Pancreas (tissue), 10 donors: ENCODE measurements at places on chromosomes 5 and 9. TPM values are rescaled to one million over a fixed set of nuclear protein-coding genes. Genes with fewer than 3 reads are reported as not detected.

DNA sequence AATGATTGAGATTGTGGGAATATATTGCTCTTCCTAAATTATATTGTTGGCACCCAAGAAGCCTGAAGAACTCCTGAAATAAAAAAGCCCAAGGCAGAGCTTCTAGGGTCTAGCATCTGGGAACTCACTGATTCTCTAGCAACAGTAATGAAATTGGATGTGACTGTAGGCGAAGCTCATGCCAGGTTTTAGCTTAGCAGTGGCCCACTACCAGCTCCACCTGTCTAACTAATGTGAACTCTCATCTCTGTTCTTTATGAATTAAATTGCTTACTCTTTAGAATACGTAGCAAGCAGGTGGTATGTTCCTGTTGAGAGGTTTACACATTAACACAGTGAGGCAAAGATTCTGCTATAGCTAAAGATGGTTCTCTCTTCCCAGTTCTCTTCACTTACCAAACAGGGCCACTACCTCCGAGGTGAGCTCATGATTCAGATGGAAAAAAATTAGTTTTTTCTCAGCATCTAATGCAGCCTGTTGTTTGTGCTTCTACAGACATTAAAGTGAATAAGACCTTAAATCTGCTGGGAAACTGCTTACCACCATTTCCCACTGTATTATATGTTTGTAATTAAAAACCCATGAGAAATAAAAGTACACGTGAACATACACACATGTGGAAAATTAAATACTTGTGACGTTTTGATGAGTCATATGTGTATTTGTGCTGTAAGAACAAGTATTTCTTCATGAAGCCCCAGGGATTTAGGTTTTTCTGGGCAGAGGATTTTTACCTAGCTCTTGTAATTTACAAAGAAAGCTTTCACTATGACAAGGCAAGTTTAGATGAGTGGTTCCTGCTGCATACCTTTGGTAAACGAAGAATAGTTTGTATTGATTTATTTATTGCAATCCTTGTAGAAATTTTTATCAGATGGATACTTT lies 360.1 kb downstream of the KDM4C start:
- DNase-seq = no peak

- no peak for DNase-seq
These were observed 240.9 kb downstream of the TLE4 start for GRCh38 chr9:79812507-79813257.

DNA sequence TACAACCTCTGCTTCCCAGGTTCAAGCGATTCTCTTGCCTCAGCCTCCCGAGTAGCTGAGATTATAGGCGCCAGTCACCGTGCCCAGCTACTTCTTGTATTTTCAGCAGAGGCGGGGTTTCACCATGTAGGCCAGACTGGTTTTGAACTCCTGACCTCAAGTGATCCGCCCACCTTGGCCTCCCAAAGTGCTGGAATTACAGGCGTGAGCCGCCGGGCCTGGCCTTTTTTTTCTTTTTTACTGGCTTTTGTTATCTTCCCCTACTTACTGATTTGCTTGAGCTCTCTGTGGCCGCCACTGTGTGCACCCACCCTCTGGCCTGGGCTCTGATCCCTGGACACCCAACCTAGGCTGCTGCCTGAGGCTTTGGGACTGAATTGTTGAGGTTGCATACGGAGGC lies 60.3 kb downstream of the ANKRD33B start:
- no peak for DNase-seq

GRCh38 chr5:160847526-160848085 lies 4.4 kb downstream of the ATP10B start:
- DNase-seq = no peak

GRCh38 chr9:115198001-115198400 lies 80.0 kb upstream of the TNC start:
- no peak for DNase-seq

- peak; percentile 49 for DNase-seq
These were observed 38.2 kb upstream of the CEP72 start for GRCh38 chr5:573976-574375.

The SLC6A3 gene
- not detected for total RNA-seq
